CD4-positive, alpha-beta T cell treated with Interleukin-17A for 4 hours (primary cell): ENCODE measurements at places on chromosomes 13 and 19.

DNA sequence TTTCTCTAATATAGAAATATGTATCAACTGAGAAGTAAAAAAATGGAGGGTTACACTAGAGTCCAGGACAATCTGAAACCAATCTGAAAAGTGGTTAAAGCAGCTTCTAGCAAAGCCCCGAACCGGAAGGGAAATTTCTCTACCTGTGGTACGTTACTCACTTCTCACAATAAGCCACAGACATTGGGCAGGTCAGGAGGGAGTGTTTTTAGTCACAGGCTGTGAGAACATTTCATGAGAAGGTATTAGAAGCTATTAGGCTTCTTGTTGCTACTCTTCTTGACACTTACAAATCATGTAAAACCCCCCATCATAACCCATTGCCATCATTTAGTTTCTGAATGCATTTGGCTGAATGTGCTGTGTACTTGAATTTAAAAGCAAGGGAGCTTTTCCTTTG lies 120.9 kb downstream of the NUFIP1 start:
- no peak for DNase-seq

GRCh38 chr19:55283548-55284377 lies at the start of gene BRSK1:
Gene BRSK1 (plus strand): TSS chr19:55283997. CDS start chr19:55284443, 446 bp downstream.
- peak; percentile 62 for DNase-seq

DNA sequence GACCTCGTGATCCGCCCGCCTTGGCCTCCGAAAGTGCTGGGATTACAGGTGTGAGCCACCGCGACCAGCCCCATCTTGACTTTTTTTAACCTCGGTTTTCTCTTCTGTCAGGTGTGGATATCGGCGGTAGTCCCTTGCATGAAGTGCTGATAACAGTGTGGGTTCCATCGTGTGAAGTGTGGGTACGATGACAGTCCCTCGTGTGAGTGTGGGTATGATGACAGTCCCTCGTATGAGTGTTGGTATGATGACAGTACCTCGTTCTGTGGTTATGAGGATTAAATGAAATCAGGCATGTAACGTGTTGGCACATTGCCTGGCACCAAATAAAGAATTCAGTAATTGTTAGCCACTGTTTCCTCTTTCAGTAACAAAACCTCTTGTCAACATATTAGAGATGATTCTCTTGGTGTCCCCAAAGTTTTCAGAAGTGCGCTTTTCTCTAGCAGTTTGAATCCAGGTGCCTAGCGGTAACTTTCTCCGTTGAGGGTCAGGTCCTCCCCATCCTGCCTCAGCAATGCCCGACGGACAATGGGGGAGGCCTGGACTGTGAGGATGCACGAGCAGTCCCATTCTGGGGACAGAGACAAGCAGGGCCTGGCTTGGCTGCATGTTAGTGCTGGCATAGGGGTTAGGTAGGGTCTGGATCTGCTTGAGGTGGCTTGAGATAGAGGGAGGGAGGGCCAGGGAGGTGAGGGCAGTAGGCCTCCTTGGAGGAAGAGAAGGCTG lies 15.3 kb downstream of the GATAD2A start:
- DNase-seq, result peak; percentile 18

DNA sequence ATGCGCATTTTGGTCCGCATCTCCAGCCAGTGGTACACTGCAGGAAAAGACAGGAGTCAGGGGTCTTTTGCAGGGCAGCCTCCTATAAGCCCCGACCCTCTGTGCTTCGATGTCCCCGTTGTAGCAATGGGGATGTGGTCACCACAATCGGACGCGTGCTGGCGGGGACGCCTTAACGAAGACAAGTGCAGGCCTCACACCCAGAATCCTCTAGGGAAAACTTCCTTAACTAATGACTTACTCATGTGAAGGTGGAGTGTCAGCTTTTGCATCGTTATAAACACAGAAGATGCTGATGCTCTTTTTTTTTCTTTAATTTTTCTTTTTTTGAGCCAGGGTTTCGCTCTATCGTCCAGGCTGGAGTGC lies 22.1 kb downstream of the VASP start:
- DNase-seq, result no peak
